Endothelial cell of umbilical vein (primary cell): ENCODE measurements at places on chromosomes 6 and 20. TPM values are rescaled to one million over a fixed set of nuclear protein-coding genes. Genes with fewer than 3 reads are reported as not detected.
A peak's percentile ranks its signal among the peaks of the same experiment; 100 is the strongest.

- DNase-seq: no peak
These were observed 108.0 kb upstream of the TMEM170B start for GRCh38 chr6:11429577-11429976.

GRCh38 chr6:169075211-169075914 lies 178.3 kb downstream of the THBS2 start:
- DNase-seq: no peak

MLN gene
- polyA plus RNA-seq: not detected in 2 replicates

DNA sequence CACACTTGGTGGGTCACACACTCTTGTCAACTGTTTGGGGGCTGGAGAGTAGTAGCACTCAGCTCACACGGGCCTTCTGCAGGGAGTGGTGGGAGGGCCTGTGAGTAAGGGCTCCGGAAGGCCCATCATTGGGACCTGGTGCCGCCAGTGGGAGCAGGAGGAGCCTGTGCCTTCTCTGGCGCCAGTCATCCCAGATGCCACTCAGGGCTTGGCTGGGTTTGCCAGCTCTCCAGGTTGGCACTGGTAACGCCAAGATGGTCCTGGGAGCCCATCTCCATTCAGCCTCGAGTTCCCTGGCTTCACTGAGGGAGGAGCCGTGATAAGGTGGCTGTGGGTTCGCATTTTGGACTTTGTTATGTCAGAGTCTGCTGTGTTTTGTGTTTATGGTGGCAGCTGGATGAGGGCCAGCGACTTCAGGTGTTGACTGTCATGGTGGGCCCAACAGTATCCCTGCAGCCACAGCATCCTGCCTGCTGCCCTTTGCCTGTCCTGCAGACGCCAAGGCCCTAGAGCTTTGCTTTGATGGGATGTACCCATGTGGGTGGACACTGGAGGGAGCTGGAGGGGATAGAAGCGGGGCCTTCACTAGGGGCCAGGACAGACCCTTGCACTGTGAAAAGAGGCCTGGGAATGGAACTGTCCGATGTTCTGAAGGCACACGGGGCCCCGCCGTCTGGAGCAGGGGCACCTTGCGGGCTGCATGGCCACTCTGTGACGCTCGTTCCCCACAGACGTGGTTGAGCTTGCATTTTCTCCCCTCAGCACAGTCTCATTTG lies 13.3 kb upstream of the DNAJC5 start:
- DNase-seq: no peak

DNA sequence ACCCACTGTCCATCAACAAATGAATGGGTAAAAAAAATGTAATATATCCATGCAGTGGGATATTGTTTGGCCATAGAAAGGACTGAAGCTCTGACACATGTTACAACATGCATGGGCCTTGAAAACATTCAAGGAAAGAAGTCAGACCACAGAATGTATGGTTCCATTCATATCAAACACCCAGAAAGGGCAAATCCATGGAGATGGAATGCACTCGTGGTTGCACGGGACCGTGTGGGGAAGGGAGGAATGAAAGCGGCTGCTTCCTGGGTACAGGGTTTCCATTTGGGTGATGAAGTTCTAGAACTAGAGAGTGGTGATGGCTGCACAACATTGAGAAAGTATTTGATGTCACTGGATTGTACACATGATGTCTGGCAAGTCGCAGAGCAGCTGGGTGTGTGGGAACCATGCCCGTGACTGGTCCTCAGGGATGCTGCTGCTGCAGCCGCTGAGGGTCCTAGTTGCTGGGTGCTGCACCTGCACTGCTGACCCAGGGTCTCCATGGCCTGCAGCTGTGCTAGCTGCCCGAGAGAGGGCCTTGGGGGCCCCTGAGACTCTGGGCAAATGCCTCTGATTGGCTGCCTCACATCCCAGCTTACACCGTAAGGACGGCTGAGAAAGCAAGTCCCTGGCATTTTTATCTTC lies 220.3 kb downstream of the NRN1 start:
- no peak for DNase-seq

MCUR1 gene
- polyA plus RNA-seq: 5.0 and 6.2 TPM in 2 replicates

DNA sequence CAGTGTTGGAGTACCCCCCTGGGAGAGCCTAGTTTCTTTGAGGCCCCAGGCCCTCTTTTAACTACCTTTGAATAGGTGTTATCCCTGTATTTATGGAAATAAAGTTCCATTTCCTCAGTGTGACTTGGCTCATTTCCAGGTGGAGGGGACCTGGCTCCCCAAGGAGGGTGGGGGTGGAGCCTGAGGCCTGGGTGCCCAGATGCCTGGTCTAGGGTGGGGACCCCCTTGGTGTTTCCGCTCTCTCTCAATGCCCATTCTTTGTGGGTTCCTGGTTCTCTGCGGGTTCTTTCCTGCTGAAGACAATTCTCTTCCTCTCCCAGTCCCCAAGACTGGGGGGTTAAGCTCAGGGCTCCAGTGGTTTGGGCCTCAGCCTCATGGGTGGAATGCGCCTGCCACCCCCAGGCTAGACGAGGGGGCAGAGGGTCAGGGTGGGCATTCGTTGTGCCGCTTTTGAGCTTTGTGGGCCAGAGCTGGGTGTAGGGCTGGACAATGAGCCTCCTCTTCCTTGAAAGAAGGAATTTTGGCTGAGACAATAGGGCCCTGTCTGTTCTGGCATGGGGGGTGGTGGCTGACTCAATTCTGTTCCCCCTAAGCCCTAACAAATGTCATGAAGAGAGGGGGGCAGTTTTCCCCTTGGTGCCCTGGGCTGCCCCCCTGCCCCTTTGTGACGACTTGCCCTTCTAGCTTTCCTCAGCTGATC lies 686 bp upstream of the EGFL8 start:
- no peak for DNase-seq

PAX1 gene
- polyA plus RNA-seq: not detected in 2 replicates

DNA sequence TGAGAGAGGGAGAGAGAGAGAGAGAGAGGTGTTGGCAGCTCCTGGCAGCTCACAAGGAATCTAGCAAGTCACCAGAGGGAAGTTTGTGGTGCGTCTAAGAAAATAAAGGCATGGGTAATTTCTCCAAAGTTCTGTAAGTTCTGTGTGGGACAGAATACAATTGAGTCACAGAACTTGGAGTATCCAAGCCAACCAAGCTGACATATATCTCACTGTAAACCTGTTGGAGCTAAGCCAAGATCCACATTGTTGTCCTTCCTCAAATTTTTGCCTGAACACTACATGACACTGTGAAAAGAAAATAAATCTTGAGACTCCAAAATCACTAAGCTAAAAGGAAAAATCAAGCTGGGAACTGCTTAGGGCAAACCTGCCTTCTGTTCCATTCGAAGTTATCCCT lies 436.7 kb downstream of the MEI4 start:
- peak; percentile 55 for DNase-seq

DNA sequence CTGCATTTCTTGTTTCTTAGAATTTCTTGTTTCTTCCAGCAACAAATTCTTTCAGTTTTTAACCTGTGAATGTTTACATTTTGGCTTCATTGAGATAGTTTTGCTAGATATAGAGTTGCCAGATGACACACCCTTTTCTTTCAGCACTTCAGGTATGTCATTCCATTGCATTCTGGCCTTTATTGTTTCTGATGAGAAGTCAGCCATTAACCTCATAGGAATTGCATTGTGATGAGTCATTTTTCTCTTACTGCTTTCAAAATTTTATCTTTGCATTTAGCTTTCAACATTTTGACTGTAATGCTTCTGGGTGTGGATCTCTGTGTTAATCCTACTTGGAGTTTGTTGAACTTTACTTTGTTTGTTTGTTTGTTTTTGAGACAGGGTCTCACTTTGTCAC lies 440.3 kb upstream of the HS3ST5 start:
- DNase-seq: no peak

- no peak for DNase-seq
These were observed 38.0 kb downstream of the C20orf203 start for GRCh38 chr20:32635764-32636163.

C20orf204 gene
- 2.8 and 4.5 TPM in 2 replicates for polyA plus RNA-seq
